Osteoblast (primary cell): ENCODE measurements at places on chromosomes 13 and 19. TPM values are rescaled to one million over a fixed set of nuclear protein-coding genes. Genes with fewer than 3 reads are reported as not detected.
A peak's percentile ranks its signal among the peaks of the same experiment; 100 is the strongest.

DNA sequence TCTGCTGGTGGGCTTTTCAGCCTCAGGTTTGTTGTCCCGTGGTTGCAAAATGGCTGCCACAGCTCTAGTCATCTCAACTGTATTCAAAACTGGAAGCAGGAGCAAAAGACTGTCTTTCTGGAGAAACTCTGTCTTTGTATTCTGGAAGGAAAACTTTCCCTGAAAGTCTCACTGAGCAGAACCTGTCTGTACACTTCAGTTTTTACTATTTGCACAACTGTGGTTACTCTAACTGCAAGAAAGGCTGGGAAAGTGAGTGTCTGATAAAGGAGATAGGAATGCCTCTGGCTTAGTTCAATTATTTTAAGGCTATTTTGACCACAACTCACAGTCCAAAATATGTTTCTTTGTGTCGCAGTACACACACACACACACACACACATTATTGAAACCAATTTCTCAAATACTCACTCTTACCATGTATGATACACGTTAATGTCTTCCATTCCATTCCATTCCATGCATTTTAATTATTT lies 49.7 kb upstream of the EHD2 start:
- no peaks in the 10 kb centered on the region for H3K36me3 ChIP-seq
- H3K27me3 ChIP-seq = no peaks in the 10 kb centered on the region
- peak; percentile 83 for DNase-seq
- H3K4me1 ChIP-seq = peaks cover 48% of the 10 kb centered on the region
- H3K4me3 ChIP-seq = peak overlapping the region; percentile 48

DNA sequence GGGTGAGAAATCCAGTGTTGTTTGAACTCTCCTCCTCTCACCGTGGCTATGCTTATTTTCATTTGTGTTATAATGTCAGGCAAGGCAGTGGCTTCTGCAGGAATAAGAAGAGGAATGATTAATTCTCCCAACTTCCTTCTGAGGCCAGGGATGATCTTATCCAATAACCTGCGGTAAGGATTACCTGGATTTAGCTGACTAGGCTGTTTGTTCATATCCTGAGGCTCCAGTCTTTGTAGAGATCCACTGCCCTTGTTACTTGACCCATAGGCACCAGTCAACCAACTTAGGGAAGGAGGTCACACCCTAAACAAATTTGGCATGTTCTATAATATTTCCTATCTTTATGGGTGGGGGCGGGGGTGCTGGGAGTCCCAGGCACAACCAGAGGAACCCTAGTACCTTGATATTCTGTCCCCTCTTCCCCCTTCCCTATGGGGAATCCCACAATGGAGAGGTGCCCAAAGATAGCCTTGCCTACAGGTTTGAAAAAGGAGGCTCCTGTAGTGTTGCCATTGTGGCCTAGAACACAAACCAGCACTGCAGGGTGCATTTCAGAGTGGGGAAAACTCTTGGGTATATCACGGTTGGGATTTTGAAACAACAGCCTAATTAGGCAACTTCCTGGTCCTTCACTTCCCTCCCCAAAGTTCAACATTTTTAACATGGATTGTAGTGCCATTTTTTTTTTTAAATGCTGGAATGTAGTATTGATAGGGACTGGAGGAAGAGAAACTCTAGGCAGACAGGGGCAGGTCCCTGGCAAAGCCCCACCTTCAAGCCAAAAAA lies 977.5 kb upstream of the SPRY2 start:
- H3K4me3 ChIP-seq = no peak overlapping the region
- no peaks in the 10 kb centered on the region for H3K4me1 ChIP-seq
- no peak for DNase-seq
- H3K27ac ChIP-seq = no peak overlapping the region
- H3K36me3 ChIP-seq = no peaks in the 10 kb centered on the region

GRCh38 chr19:17873786-17874757 lies 2.3 kb downstream of the SLC5A5 start:
- no peak overlapping the region for H3K27ac ChIP-seq
- no peaks in the 10 kb centered on the region for H3K4me1 ChIP-seq
- H3K27me3 ChIP-seq = peaks cover 49% of the 10 kb centered on the region
- no peaks in the 10 kb centered on the region for H3K36me3 ChIP-seq
- peak; percentile 92 for DNase-seq

- no peaks in the 10 kb centered on the region for H3K27me3 ChIP-seq
- no peaks in the 10 kb centered on the region for H3K36me3 ChIP-seq
- no peak overlapping the region for H3K4me3 ChIP-seq
- no peak for DNase-seq
- no peak overlapping the region for H3K27ac ChIP-seq
These were observed 56.9 kb downstream of the RFC3 start for GRCh38 chr13:33874871-33875270.

GRCh38 chr13:84867246-84867645 lies 932.0 kb downstream of the SLITRK6 start:
- no peak overlapping the region for H3K27ac ChIP-seq
- no peaks in the 10 kb centered on the region for H3K4me1 ChIP-seq

Gene PTPRH
- 0.88 and 1.1 TPM in 2 replicates for total RNA-seq
